ENCODE measurements at places on chromosomes 6 and 20.

GRCh38 chr6:161439093-161439492 lies 165.2 kb upstream of the AGPAT4 start:
- no peak for DNase-seq

DNA sequence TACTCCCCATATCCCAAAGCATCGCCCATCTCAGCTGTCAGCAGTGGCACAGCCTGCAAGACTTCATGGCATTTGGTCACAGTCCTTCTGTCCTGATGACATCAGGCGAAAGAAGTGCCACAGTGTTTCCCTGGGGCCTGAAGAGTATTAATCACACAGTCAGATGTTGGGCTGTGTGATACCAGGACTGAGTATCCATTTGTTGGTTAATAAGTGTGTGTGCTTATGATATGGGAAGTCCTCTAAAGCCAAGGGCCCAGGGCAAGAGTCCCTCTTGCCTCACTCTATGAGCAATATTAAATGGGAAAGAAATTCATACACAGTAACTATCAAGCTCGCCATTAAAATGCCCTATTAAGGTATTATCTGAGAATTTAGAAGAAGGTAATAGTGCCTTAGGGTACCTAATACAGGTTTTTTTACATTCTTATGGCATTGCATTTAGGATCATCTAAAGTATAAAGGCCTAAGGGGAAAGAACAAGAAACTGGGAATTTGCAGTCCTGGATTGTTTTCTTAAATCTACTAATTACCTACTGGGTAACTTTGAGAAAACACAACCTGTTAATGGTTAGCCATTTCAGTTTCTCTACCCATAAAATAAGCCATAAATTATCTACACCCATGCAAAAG lies 204.1 kb upstream of the PREP start:
- DNase-seq: no peak

DNA sequence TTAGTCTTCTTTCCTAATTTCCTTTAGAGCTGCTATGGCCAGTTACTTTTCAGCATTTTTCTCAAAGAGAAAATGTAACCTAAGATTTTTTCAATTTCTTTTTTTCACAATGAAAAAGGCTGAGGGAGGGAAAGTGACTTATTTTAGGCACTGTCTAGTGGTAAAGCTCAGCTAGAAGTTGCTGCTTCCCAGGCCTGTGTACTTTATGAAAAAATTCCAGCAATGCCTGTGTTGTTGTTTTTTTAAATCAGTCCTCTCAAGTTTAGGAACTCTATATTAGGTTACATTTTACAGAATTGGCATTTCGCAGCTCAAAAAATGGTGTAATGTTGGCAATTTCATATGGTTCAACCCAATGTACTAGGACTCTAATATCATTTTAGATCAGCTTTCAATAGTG lies 269.6 kb downstream of the ARID1B start:
- DNase-seq: no peak

GRCh38 chr6:45082091-45082490 lies 246.0 kb upstream of the RUNX2 start:
- DNase-seq: no peak

- no peak for DNase-seq
Measured at GRCh38 chr6:121584586-121585369, 149.3 kb downstream of the GJA1 start.

DNA sequence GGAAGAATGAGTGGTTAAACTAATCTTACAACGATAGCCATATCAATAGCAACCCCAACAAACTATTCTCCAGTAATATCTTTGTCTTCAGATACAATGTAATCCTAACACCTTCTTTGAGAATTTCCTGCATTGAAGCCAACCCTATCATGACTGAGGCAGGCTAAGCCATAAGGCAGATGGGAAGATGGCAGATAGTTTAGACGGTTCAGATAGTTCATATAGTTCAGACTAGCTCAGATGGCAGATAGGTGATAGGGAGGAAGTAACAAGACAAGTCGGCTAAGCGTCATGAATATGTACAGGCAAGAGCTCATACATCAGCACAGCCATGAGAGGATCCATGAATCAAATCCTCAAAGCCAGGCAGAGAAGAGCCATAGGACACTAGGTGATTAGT lies 39.1 kb upstream of the BEND6 start:
- no peak for DNase-seq

GRCh38 chr20:59835448-59836395 lies 97.7 kb downstream of the SYCP2 start:
- DNase-seq: peak; percentile 67

Measured in NCI-H510A treated with DMSO at 0.1 percent for 48 hours (cell line).